ENCODE measurements at places on chromosomes 2 and 18.

GRCh38 chr2:203261326-203262159 lies 22.7 kb downstream of the CYP20A1 start:
- DNase-seq = no peak

DNA sequence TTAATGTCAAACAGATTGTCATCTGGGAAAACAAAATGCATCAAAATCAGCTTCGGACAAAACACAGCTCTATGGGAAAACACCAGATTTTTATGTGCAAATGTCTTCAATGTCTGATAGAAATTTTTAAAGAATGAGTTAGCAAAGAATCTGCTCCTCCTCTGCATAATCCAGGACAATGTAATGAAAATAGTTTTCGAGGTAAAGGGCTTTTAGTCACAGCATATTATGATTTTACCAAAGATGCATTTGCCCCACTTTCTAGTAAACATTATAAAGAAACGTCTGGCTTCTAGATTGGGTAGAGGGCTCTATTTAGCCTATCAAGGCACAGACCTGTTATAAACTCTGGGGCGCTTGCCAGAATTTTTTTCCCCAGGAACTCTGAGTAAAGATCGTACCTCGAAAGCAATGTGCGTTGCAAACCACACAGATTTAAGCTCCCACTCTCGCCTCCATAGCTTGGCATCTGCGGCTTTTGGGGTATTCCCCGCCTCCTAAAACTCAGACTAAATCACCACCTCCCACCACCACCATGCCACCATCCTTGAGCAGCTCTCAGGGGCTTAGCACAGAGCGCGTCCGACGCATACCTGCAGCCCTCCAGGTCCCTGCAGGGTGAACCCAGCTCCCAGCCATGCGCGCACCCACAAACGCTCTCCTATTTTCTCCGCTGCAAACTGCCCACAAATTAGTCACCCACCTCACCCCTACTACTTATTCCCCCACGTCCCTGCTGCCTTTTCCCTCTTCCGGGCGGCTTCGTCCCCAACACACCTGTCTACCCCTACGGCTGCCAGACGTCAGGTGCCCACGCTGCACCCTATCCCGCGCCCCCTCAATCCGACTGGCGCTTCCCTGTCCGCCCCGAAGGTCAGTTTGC lies 829 bp downstream of the ACVR1C start:
- DNase-seq = peak; percentile 17

DNA sequence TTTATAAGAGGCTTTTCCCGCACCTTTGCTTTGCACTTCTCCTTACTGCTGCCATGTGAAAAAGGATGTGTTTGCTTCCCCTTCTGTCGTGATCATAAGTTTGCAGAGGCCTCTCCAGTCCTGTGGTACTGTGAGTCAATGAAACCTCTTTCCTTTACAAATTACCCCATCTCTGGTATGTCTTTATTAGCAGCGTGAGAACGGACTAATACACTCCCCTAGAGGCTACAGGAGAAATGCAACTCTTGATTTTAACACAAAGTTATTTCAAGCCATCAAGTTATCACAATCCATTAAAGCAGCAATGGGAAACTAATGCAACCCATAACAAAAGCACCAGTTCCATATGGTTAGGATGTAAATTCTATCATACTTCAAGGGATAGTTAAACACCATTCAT lies 1378.8 kb upstream of the DDX18 start:
- DNase-seq = no peak

DNA sequence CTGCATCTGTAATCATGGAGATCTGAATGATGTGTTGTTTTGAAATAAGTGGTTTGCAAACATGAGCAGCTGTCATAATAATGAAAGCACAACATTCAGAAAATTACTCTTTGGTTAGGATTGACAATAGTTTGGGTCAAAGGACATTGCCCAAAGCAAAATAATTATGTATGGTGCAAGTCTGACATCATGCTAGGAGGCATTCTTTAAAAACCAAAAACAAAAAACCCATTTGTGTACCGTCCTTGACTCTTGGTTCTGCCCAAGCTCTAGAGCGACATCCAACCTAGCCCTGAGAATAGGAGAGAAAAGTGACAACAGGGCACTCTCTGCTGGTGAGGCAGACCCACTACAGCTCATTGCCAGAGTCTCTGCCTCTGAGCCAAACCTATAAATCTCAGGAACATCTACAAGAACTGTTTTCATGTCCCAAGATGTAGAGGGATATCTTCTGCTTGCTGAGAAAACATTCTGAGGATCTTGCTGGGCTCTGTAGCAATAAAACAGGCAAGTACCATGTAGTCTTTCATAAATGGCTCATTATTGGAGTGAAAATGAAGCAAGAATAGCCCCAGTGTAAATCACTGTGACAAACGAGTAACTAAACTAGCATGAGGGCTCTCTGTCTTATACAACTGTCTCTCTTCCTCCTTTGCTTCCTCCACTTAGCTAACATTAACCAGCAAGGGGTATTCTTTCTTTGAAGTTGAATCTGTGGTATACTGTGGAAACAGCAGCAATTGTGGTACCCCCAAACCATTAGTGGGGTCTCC lies 266.8 kb upstream of the CXCR4 start:
- DNase-seq = peak; percentile 9

DNA sequence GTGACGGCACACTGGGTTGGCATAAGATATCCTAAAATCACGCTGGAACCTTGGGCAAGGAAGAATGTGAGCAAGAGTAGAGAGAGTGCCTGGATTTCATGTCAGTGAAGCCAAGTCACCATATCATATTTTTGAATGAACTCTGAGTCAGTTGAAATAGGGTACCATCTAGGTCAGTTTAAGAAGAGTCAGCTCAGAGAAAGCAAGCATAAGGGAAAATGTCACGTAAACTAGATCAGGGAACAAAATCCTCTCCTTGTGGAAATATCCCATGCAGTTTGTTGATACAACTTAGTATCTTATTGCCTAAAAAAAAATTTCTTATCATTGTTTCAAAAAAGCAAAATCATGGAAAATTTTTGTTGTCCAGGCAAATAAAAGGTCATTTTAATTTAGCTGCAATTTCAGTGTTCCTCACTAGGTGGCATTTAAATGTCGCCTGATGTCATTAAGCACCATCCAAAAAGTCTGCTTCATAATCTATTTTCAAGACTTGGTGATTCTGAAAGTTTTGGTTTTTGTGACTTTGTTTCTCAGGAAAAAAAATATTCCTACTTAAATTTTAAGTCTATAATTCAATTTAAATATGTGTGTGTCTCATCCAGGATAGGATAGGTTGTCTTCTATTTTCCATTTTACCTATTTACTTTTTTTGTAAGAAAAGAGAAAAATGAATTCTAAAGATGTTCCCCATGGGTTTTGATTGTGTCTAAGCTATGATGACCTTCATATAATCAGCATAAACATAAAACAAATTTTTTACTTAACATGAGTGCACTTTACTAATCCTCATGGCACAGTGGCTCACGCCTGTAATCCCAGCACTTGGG lies 19.6 kb downstream of the RSAD2 start:
- peak; percentile 34 for DNase-seq

GRCh38 chr2:46857871-46858701 lies 57.5 kb downstream of the MCFD2 start:
- peak; percentile 92 for DNase-seq

- no peak for DNase-seq
These were observed 95.7 kb downstream of the BIRC6 start for GRCh38 chr2:32452338-32453064.

DNA sequence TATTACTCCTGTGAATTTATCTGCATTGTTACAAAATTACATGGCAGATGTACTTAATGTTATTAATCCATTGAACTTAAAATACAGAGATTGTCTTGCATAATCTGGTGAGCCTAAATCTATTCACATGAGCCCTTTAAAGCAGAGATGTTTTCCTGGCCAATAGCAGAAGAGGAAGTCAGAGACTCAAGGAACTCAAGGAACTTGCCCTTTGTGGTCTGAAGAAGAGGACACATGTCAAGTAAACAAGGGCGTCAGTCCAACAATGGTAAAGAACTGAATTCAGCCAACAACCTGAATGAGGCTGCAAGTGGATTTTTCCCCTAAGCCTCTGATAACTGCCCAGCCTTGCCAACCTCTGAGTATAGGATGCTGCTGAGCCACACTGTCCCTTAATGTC lies 356.3 kb upstream of the PKDCC start:
- no peak for DNase-seq

DNA sequence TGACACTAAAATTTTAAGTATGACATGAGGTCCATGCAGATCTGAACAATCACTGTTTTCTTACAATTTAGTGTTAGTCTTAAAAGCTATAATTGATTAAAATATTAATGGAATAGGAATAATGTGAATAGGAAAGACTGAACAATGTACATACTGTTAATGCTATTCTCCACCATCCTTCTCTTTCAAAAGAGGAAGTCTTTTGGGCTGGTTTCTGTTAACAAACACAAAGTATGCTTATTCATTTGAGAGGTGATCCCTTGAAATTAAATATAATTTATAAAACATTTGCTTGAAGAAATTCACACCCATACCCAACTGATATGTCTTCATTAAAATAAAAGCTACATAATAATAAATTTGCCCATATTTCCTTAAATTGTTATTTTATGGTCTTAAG lies 2.3 kb downstream of the STPG4 start:
- DNase-seq = no peak

- DNase-seq = peak; percentile 99
These were observed 45.2 kb upstream of the ST3GAL5 start for GRCh38 chr2:85933753-85934594.

GRCh38 chr18:76514573-76514972 lies 19.5 kb upstream of the ZNF516 start:
- DNase-seq = no peak

GRCh38 chr2:43616967-43617680 lies 19.9 kb upstream of the PLEKHH2 start:
- peak; percentile 19 for DNase-seq

- DNase-seq = no peak
These were observed 220.7 kb downstream of the PTH2R start for GRCh38 chr2:208627110-208627884.

DNA sequence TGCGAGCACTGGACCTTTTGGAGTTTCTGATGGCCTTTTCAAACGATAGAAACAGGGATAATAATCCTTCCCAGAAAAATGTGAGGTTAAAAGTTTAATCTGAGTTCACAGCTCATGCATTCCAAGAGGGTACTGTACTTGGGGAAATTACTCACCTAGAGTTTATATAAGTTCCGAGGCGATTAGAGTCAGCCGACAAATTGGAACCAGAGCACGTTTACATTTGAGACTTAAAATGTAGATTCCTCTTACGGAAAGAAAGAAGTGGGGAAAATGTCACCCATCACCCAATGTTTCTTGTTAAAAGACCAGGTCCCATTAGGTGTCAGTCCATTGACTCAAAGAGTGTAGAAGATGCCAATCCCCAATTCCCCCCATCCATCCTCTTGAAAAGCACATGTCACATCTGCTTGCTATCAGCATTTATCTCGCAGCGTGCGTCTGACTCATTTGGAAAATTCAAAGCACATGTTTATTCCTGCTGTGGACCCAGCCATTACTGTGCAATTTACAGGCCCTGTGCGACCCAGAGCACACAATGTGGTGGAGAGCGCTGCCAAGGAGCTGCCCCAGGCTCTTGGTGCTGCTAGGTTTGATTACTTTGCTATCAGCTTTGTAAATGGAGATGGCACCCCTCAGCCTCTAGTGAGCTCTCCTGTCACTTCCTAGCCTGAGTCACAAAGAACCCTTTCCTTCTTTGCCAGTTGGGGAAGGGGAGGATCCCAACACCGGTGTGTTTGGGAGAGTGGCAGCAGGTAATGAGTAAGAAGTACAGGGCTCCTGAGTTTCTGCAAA lies 104.8 kb downstream of the COLEC12 start:
- peak; percentile 52 for DNase-seq

DNA sequence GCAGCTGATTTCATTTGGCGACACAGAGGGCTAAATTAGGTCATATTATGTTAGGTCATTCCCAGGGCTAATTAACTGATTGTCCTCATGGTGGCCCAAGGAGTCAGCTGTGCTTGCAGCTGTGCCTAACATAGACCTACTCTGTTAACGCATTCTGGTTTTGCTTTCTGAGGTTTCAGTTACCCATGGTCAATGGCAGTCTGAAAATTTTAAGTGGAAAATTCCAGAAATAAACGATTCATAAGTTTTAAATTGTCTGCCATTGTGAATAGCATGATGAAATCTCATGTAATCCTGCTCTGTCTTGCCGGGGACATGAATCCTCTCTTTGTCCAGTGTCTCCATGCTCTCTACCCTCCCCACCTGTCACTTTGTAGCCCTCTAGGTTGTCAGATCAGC lies 168.7 kb downstream of the KCNS3 start:
- DNase-seq = no peak

DNA sequence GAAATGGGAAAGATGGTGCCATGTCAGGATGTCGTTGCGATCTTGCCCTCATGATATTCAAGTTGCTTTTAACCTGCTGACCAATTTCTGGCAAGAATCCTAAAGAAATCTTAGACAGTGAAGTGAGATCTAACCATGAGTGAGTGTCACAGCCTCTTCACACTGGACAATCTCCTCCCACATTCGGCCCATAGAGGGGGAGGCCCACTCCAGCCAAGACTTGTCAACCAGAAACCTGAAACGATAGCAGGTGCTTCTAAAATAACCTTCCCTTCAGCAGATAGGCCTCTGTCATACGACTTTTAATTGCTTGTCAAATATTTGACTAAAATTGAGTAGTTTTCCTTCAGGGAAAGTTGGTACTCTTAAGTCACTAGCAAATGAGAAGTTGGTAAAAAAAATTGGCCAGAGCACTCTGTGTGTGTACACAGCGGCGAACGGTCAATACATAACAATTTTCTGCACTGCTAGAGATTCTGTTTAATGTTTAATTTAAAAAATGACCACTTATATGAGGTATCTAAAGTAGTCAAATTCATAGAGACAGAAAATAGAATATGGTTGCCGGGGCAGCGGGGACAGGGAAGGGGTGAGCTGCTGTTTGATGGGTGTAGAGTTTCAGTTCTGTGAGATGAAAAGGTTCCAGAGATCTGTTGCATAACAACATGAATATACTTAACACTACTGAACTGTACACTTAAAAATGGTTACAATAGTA lies 110.2 kb downstream of the VAPA start:
- no peak for DNase-seq

DNA sequence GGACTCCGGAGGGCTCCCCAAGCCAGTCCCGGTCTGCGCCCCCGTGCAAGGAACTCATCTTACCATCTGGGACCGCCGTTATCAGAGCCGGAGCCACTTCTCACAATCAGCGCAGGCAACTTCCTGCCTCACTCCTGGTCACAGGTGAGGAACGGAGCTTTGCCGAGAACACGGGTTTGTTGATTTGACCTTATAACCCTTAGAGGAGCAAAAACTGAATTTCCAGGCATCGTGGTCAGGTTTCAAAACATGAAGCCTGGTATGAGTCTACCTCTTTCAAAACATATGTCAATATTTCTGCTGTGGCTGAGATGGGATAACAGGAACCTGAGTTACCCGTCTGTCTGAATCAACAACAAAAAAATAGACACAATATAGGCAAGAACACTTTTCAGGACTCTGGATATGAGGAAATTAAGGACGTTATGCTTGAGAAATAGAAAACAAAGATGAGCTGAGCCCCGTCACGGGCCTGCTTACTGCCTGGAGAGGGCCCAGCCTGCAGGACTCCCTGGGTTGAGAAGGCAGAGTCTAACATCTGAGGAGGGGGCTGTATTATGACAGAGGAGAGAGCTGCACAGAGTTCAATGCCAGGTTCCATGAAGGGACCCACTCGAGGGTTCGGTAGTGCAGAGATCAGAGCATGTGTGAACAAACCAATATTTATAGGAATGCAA lies 148.7 kb downstream of the NDUFA10 start:
- no peak for DNase-seq

GRCh38 chr2:240615820-240616547 lies 9.3 kb upstream of the GPR35 start:
- no peak for DNase-seq
